ENCODE measurements at places on chromosomes 3 and 15. TPM values are rescaled to one million over a fixed set of nuclear protein-coding genes. Genes with fewer than 3 reads are reported as not detected.

Gene SPATA12
- total RNA-seq: 1.9 TPM

Gene STAB1
- total RNA-seq: 143 TPM

- DNase-seq: no peak
Observed at GRCh38 chr3:157179365-157179803, 19.4 kb upstream of the CCNL1 start.

DNA sequence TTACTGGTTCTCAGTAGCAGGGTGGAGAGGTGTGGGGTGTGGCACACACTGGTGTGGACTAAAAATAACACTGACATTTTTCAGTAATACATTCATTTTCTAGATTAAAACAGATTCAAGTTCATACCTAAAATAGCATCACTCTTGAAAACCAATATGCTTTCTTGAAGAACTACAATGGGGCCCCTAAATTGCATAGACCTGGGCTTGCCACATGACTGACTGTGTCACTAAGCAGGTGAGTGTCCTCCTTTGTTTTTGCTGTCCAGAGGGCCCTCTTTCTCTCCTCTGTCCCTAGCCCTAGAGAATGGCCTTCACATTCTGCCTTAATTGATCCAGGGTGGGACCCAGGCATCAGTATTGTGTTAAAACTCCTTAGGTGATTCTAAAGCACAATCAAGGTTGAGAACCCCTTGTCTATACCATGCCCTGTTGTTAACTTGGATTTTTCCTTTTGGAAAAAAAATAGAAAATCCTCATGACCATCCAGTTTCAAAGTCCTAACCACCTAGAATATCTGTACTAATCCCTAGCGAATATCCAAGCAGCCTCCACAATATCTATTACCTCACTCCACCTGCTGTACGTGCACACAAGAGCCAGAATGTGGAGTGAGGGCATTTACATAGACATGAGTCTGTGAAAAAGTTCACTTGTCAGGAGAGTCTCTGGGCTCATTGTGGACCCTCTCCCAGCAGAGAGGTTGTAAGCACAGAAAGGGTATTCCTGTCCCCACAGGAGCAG, 18.7 kb upstream of the TMEM41A start:
- DNase-seq: no peak

Gene CCDC54
- total RNA-seq: 1.4 TPM

DNA sequence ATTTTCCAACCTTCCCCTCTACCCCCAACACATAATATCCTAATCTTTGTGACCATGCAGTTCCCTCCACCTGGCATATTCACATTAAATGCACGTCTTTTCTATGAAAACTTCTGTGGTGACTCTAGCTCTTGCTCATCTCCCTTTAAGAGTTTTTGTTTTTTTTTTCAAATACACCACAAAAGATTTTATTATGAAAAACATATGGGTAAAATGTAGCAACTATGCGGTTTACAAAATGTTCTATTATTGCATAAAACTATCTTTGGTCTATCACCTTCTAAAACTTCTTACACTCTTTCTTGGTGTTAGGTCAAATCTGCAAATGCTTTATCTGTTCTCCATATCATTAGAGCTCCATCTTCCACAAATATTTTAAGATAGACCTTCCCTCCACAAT, 38.6 kb upstream of the ADGRG7 start:
- DNase-seq: no peak

Gene GOLGA6D
- 1.9 TPM for total RNA-seq

Gene TP53BP1
- 52.7 TPM for total RNA-seq

Gene CCDC13
- total RNA-seq: not detected

GRCh38 chr3:14477311-14477935, 62.7 kb downstream of the GRIP2 start:
- DNase-seq: no peak

Gene FYCO1
- total RNA-seq: 26.7 TPM

- DNase-seq: no peak
Observed at GRCh38 chr15:80701676-80702311, 6.7 kb downstream of the ABHD17C start.
